ENCODE measurements at places on chromosomes 1 and 21.
A peak's percentile ranks its signal among the peaks of the same experiment; 100 is the strongest.

- DNase-seq = no peak
Measured at GRCh38 chr1:38613996-38614395, 245.6 kb downstream of the RRAGC start.

- DNase-seq = no peak
Measured at GRCh38 chr1:116558140-116558549, 12.7 kb downstream of the CD58 start.

DNA sequence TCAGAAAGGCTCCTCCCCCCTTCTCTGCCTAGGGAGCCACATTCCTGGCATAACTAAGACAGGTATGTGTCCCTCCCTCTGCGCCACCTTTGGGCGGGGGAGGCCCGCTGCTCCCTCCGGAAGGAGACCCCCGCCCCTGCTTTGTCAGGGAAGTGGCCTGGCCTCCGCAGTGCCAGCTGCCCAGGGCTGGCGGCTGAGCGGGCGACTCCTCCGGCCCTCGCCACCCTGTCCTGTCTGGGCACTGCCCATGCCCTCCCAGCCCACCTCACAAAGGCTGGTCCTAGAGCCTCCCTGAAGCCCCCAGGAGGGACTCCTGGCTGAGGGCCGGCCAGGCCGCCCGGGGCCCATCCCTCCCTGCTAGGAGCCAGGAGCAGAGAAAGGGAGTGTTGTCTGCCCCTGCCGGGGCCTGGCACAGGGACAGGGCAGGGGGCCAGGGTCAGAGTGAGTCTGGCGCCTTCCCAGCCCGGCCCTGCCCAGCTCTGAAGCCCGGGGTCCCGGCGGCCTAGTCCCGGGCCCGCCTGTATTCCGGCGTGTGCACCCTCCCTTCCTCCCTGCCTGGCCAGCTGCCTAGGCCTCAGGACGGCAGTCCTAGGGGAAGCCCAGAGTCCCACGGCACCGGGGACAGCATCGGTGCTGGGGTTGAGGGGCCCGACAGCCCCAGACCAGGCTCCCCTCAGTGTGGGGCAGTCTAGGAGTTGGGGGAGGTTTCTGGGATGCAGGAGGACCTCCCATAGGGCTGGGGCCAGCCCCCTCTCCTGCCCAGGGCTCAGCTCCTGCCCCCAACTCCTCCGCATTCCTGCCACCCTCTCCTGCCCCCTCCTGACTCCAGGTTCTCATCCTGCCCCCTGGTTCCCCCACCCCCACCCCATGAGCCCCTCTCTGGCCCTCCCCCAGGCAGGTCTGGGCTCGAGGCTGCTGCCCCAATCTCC lies 5.1 kb downstream of the AGRN start:
- DNase-seq = no peak

GRCh38 chr1:213568929-213569815 lies 418.6 kb upstream of the PROX1 start:
- DNase-seq = no peak

GRCh38 chr1:33930346-33931110 lies 66.6 kb downstream of the HMGB4 start:
- no peak for DNase-seq

DNA sequence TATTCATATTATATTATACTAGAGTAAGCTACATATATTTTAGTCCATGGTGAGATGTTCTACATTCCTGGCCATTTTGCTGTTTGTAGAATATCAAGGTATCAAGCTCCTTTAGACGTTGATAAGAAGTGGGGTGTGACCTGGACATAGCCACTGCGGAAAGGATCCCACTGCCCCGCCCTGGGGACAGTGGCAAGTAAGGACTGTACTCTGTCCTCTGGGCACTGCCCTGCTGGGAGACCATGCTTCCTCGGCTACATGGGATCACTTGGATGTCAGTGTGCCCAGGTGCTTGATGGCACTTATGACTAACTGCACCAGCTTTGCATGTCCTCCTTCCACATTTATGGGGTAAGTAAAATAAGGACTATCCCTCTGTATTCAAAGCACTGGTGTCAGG lies 46.3 kb upstream of the NTPCR start:
- DNase-seq = no peak

DNA sequence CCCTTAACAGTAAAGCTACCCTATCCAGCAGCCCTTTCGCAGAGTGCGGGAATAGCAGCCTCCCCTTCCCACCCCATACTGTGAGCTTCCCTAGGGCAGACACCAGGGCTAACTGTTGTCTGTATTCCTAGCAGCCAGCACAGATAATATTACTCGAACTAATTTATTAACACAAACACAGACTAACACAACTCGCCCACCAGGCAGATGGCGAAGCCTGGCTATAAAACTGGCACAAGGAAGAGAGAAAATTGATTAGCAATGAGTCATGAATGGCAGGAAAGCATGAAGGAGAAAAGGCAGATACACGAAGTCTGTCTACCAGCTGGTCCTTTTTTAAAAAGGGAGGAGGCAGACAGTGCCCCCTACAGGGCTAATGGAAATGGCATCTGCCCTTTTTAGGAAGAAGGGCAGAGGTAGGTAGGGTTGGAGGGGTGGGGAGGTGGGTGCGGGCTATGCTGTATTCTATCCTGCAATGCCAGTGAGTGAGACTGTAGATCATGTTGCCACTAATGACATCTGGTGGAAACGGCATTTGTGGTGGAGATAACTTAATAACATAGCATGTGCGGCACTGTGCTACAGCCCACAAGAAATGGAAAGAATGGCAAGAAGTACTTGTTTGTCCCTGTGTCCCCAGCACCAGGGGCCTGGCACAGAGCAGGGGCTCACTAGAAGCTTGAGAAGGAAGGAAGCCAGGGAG lies 30.6 kb upstream of the CTPS1 start:
- DNase-seq = peak; percentile 75
